ENCODE measurements at places on chromosomes 13 and 19. TPM values are rescaled to one million over a fixed set of nuclear protein-coding genes. Genes with fewer than 3 reads are reported as not detected.

The NCAN gene
- not detected for total RNA-seq

DNA sequence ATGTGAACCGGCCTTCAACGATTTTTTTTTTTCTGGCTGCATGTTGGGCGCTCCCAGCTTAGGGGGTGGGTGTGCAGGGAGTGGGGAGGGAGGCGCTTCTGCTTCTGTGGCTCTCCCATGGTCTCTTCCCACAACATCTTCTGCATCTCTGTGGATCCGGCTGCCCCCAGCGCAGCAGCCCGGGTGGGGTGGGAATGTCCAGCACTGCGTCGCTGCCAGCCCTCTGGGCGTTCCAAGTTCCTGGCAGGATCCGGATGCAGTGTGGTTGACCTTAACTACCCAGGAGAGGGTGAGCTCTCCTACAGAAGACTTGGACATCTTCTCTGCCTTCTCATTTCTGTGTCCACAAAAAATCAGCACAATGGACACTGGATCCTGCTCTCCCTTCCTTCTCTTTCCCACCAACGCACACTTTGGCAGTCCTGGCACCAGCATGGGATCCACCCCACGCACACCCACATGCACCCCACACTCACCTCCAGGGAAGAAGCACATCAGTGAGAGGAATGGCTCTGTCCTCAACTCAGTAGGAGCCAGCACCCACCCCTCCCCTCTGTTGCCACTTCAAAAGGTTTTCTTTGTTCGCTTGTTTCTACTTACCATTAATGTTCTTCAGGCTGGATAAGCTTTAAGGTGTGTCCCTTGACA, 177.3 kb downstream of the COL4A1 start:
- no peaks in the 10 kb centered on the region for H3K36me3 ChIP-seq
- peaks cover 42% of the 10 kb centered on the region for H3K4me1 ChIP-seq
- no peak overlapping the region for H3K4me3 ChIP-seq
- DNase-seq: no peak
- no peak overlapping the region for H3K27ac ChIP-seq
- no peaks in the 10 kb centered on the region for H3K27me3 ChIP-seq

GRCh38 chr19:35718345-35719041, 690 bp downstream of the KMT2B start:
- H3K36me3 ChIP-seq: no peaks in the 10 kb centered on the region
- no peak overlapping the region for H3K27ac ChIP-seq
- no peaks in the 10 kb centered on the region for H3K27me3 ChIP-seq
- peak overlapping the region; percentile 79 for H3K4me3 ChIP-seq
- DNase-seq: no peak
- H3K4me1 ChIP-seq: peaks cover 20% of the 10 kb centered on the region

GRCh38 chr19:46376241-46377153, 29.6 kb downstream of the PPP5C start:
- H3K36me3 ChIP-seq: peaks cover 35% of the 10 kb centered on the region
- peaks cover 30% of the 10 kb centered on the region for H3K4me1 ChIP-seq
- H3K27ac ChIP-seq: no peak overlapping the region
- no peak for DNase-seq
- no peaks in the 10 kb centered on the region for H3K27me3 ChIP-seq

DNA sequence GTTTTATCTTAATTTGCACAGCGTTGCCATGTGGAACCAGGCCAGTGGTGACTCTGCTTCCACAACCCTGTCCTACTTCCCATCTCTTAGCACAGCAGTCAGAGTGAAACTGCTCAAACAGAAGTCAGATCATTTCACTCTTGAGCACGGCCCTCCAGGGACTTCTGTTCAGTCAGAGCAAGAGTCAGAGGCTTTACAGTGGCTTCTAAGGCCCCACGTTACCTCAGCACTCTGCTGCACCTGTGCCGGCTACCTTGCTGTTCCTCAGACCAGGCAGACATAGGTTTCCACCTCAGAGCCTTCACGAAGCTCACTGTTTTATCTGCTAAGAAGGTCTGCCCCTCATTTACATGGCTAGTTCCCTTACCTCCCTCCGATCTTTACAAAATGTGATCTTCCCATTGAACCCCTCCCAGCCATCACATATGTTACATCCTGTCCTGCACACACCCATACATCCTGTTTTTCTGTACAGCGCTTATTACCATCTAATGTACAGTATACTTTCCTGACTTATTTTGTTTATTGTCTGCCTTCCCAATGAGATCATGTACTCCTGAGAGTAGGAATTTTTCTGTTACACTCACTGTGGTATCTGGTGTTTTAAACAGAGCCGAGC, 41.6 kb downstream of the TM9SF2 start:
- no peak overlapping the region for H3K4me3 ChIP-seq
- DNase-seq: no peak
- H3K4me1 ChIP-seq: peaks cover 10% of the 10 kb centered on the region

GRCh38 chr13:71875823-71876222, 8.8 kb upstream of the DACH1 start:
- no peaks in the 10 kb centered on the region for H3K27me3 ChIP-seq
- H3K4me3 ChIP-seq: no peak overlapping the region
- DNase-seq: no peak
- H3K36me3 ChIP-seq: no peaks in the 10 kb centered on the region
- no peaks in the 10 kb centered on the region for H3K4me1 ChIP-seq

DNA sequence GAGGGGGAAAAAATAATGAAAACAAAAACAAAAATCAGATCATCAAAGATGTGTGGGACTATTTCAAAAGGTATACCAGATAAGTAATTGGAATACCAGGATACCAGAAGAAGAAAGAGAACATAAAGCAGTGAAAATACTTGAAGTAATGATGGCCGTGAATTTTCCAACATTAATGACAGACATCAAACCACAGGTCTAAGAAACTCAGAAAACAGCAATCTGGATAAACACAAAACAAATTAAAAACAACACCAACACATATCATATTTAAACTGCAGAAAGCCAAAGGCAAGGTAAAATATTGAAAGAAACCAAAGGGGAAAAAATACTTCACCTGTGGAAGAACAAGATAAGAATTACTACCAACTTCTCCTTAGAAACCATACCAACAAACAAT, 24.2 kb upstream of the UFM1 start:
- H3K36me3 ChIP-seq: no peaks in the 10 kb centered on the region
- no peak overlapping the region for H3K27ac ChIP-seq
- DNase-seq: no peak
- H3K4me3 ChIP-seq: no peak overlapping the region
- no peaks in the 10 kb centered on the region for H3K27me3 ChIP-seq
- H3K4me1 ChIP-seq: no peaks in the 10 kb centered on the region

DNA sequence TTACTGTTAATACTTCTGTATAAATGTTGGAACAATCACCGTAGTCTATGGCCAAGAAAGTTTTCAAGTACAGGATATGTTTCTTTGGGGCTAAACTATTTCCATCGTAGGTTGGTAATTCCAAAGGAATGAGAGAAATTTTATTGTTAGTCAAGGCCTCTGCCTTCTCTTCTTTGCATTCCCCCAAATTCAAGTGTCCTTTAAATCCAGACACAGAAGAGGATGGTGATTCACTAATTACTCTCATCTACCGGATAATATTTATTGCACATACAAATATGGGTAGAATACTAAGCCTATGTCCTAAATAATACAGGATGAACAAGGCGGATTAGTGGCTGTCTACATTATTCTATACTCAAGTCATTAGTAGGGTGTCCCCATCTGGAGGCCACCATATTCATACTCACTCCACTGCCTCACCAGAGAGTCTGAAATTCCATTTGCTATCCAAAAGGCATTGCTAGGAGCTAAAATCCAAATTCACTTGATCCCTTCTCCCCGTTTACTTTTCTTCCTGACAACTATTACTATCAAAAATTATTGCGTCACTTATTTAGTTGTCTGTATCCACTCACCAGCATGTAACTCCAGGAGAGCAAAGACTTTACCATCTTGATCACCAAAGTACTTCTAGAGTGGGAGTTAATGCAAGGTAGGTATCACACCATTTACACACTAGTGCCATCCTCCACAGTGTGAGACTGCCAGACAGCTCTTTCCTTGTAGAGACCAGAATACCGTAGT, 82.4 kb upstream of the SGCG start:
- H3K4me3 ChIP-seq: no peak overlapping the region
- H3K27ac ChIP-seq: no peak overlapping the region
- no peak for DNase-seq
- peaks cover 27% of the 10 kb centered on the region for H3K27me3 ChIP-seq

The IL17D gene
- 0.35 TPM for total RNA-seq

The KLK13 gene
- total RNA-seq: not detected
